H9 (cell line): ENCODE measurements at places on chromosomes 11 and 22.

GRCh38 chr22:22342697-22343580, 98.4 kb downstream of the VPREB1 start:
- no peaks in the 10 kb centered on the region for H3K4me1 ChIP-seq
- peak; percentile 93 for DNase-seq
- H3K27me3 ChIP-seq: peaks cover 76% of the 10 kb centered on the region

GRCh38 chr22:30328466-30329049, 1.8 kb upstream of the TBC1D10A start:
- no peaks in the 10 kb centered on the region for H3K27me3 ChIP-seq
- DNase-seq: no peak
- no peaks in the 10 kb centered on the region for H3K4me1 ChIP-seq
- H3K27ac ChIP-seq: no peak overlapping the region
- no peak overlapping the region for H3K4me3 ChIP-seq
- peaks cover 2% of the 10 kb centered on the region; the same call in 2 of the 3 replicates for H3K36me3 ChIP-seq

- DNase-seq: no peak
- H3K4me1 ChIP-seq: peaks cover 4% of the 10 kb centered on the region
- no peak overlapping the region for H3K4me3 ChIP-seq
- H3K27me3 ChIP-seq: no peaks in the 10 kb centered on the region
- no peak overlapping the region for H3K27ac ChIP-seq
- no peaks in the 10 kb centered on the region for H3K36me3 ChIP-seq
Observed at GRCh38 chr11:48105096-48105990, 111.3 kb upstream of the OR4B1 start.

GRCh38 chr11:73949246-73949645, 1.6 kb upstream of the DNAJB13 start:
- DNase-seq: no peak
- no peaks in the 10 kb centered on the region for H3K4me1 ChIP-seq
- peaks cover 5% of the 10 kb centered on the region; the same call in 1 of the 2 replicates for H3K36me3 ChIP-seq
- no peaks in the 10 kb centered on the region for H3K27me3 ChIP-seq

DNA sequence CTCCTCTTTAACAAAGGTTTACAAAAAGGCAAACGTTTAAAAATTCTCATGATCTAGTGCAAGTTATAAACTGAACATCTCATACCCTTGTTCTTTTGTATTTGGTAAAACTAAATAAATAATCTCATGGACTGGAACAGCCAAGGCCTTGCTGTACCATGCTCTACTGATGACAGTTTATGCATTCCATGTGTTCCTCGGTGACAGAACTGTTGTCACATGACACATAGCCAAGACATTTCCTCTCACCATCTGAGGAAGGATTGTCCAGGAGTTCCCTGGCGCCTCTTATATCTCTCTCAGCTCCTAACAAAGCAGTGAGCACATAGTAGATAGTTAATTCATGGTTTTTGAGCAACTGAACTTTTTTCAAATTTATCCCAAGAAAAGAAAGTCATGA, 12.6 kb downstream of the CCDC83 start:
- H3K4me3 ChIP-seq: no peak overlapping the region
- H3K36me3 ChIP-seq: no peaks in the 10 kb centered on the region
- H3K27ac ChIP-seq: no peak overlapping the region
- H3K27me3 ChIP-seq: no peaks in the 10 kb centered on the region
- DNase-seq: no peak
- no peaks in the 10 kb centered on the region for H3K4me1 ChIP-seq

- H3K36me3 ChIP-seq: peaks cover 75% of the 10 kb centered on the region
Observed at GRCh38 chr22:29275819-29276565, 7.9 kb downstream of the EWSR1 start.

DNA sequence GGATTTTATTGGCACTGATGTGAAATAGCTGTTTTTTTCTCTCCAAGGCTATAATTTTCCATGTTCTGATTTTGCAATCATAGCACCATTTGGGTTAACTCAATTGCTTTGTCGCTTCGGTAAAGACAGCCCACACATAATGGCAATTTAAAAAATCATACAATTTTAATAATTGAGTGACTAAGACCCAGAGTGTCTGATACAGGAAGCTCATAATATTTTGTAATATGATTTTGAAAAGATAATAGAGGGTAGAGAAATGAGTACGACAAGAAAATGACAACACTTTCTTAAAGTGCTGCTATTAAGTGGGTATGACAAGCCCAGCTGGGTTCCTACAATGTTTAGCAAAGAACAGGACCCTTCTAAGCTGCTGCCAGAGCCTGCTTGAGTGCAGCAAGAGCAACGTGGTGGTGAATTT, 439.1 kb downstream of the METTL15 start:
- H3K27ac ChIP-seq: no peak overlapping the region
- H3K4me1 ChIP-seq: no peaks in the 10 kb centered on the region
- no peaks in the 10 kb centered on the region for H3K36me3 ChIP-seq

DNA sequence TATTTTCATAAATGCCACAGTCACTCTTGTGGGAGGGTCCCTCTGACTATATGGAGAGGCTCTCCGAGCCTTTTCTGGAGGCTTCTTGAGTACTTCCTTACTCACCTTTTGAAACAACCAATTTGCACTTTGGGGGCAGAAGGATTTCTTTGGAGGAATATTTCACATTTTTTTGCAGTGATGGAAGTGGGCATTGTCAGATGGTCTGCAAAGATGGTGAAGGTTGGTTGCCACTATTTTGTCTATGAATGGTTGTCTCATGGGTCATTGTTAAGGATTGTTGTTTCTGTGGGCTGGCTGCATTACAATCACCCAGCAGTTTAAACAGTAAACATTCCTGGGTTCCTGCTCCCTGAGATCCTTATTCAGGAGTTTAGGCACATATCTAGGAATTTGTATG, 388.2 kb downstream of the TMEM135 start:
- no peaks in the 10 kb centered on the region for H3K36me3 ChIP-seq
- no peaks in the 10 kb centered on the region for H3K27me3 ChIP-seq
- no peak overlapping the region for H3K4me3 ChIP-seq

GRCh38 chr11:95717314-95717713, 72.3 kb downstream of the FAM76B start:
- H3K27ac ChIP-seq: no peak overlapping the region
- H3K4me3 ChIP-seq: no peak overlapping the region
- H3K36me3 ChIP-seq: no peaks in the 10 kb centered on the region
- no peak for DNase-seq
- no peaks in the 10 kb centered on the region for H3K27me3 ChIP-seq
- no peaks in the 10 kb centered on the region for H3K4me1 ChIP-seq

GRCh38 chr11:4677948-4678347, 19.7 kb downstream of the OR51E2 start:
- no peak overlapping the region for H3K27ac ChIP-seq
- no peaks in the 10 kb centered on the region for H3K4me1 ChIP-seq
- no peak overlapping the region for H3K4me3 ChIP-seq
- H3K36me3 ChIP-seq: no peaks in the 10 kb centered on the region

DNA sequence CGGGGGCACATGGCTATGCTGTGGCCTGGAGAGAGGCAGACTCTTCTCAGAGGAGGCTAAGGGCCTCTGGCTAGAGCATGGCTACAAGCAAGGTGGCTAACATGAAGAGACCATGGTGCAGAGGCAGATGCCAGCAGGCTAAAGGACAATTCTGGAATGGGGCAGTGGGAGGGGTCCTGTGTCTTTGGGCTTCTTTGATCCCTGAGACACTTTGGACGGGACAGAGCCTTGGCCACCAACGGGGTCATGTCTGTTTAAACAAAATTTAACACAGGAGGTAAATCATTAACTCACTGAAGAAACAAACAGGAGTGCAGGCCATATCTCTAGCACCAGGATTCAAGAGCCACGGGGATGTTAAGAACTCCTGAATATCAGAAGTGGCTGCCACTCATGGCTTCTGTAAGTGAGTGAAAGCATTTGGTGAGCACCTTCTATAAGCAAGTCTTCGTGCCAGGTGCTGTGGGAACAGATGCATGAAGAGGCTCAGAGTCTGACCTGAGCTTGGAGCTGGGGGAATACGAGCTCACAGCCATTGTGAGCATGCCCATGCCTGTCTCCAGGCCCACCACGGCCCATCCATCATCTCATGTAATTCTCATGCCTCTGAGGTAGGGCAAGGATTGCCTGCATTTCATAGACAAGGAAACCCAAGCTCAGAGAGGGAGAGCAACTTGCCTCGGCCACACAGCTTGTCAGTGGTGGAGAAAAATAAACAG, 18.3 kb upstream of the ZNRF3 start:
- no peaks in the 10 kb centered on the region for H3K4me1 ChIP-seq
- no peak overlapping the region; the same call in 2 of the 3 replicates for H3K4me3 ChIP-seq
- no peak overlapping the region for H3K27ac ChIP-seq

DNA sequence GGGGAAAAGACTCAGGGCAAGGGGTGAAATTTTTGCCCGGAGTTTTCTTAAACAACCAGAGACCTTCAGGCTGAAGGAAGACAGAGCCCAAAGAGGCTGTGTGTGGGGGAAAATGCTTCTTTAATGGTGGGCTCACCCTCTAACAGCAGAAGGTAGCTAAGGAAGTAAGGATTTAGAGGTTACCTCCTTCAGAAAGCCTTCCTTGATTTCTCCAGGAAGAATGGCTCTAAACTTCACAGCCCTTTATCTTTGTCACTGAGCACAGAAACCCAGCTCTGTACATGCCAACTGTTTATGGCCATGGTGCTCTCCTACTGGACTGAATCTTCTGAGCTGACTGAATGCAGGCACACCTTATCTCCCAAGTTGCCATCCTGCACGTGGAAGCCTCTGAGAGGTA, 196.0 kb downstream of the TENM4 start:
- DNase-seq: no peak
- H3K36me3 ChIP-seq: no peaks in the 10 kb centered on the region
- H3K27ac ChIP-seq: no peak overlapping the region
- no peak overlapping the region for H3K4me3 ChIP-seq

- no peak for DNase-seq
- no peaks in the 10 kb centered on the region for H3K27me3 ChIP-seq
- H3K4me1 ChIP-seq: no peaks in the 10 kb centered on the region
- H3K27ac ChIP-seq: no peak overlapping the region
- no peaks in the 10 kb centered on the region for H3K36me3 ChIP-seq
Observed at GRCh38 chr11:110734790-110735189, 22.6 kb upstream of the ARHGAP20 start.

DNA sequence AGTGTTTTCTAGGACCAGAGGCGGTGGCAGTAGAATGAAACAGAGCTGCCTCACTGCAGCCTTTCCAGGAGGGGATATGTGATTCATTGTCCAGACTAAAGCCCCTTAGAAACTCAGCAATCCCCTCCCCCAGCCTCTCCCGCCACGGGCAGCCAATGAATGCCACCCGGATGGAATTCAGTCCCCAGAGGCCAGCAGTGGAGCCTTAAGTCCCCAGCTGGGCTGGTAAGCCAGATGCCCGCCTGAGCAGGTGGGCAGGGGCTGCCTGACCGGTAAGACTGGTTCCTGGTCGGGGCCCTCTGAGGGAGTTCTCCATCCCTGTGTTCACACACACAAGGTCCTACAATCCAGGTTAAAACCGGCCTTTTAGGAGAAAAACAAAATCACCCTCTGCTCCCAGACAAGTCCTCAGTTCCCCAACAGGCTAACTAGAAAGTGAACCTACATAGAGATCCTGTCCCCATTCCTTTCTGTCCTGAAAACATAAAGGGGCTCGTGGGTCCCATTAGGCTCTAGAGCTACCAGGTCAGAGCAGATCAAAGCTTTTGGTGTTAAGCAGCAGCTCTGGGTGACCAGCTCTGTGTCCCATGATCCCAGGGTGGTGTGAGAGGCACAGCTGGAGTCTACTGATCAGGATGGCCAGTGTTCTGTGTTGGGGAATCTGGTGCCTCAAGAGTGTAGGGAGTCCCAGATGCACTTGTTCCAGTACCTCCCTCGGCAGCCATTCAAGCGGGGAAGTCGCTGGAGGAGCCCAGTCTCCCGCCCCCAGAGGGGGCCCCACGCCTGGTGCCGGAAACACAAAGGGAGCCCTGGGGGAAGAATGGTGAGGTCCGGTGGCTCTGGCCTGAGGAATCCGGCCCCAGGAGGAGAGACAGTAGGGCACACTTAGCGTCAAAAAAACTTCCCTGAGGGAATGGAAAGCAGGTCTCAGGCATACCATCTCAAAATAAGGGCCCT, 2.6 kb downstream of the PATZ1 start:
- peaks cover 45% of the 10 kb centered on the region for H3K36me3 ChIP-seq
- no peaks in the 10 kb centered on the region for H3K27me3 ChIP-seq
- peak overlapping the region; percentile 90 for H3K4me3 ChIP-seq

DNA sequence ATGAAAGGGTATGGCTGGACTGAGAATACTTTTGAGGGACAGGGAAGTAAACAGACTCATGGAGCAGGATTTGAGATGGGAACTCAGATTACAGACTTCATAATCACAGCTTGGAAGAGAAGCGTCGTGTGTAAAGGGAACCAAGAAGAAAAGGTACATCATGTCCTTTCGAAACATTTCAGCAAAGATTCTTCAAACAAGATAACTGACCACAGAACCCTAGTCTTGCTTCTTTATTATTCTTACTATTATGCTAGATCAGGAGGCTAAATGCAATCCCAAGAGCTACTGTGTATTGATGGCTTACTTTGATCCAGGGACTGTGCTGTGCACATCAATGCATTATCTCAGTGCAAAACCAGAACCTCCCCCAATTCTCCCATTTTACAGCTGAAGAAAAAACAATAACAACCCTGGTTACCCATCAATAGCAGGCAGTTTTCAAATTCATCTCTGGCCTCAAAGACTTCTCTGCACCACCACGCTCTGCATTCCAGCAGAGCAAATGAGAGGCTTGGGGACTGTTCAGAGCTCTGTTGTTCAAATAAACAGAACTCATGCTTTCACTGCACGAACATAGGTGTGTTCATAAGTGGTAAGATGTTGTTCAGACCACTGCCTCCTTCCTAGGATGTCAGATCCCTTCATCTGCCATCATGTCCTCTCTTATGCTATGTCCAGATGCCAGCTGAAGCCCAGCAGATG, 104.8 kb upstream of the NAV2 start:
- H3K4me1 ChIP-seq: no peaks in the 10 kb centered on the region; the same call in 1 of the 2 replicates
- no peaks in the 10 kb centered on the region for H3K27me3 ChIP-seq
- no peak overlapping the region for H3K4me3 ChIP-seq
